Upper lobe of left lung (tissue), 6 donors: ENCODE measurements at places on chromosomes 6 and 20.

- DNase-seq = no peak
Measured at GRCh38 chr6:131255911-131256310, 120.6 kb downstream of the AKAP7 start.

- DNase-seq = peak; percentile 44
Measured at GRCh38 chr20:51360451-51361201, 181.9 kb downstream of the NFATC2 start.

DNA sequence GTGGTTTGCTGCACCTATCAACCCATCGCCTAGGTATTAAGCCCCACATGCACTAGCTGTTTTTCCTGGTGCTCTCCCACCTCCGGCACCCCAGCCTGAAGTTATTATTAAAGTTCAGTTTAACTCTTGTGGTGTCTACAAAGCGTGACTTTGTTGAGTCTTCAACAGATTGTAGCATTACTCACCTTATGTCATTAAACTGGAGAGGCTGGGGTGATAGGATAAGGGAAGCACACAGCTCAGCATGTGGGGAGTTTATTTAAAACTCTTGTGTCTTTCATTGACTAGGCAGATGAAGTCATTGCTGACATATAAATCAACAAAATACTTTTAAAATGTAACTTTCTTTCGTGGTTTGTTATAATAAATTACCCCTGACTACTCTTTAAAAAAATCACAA lies 84.7 kb upstream of the GCM1 start:
- DNase-seq = no peak

DNA sequence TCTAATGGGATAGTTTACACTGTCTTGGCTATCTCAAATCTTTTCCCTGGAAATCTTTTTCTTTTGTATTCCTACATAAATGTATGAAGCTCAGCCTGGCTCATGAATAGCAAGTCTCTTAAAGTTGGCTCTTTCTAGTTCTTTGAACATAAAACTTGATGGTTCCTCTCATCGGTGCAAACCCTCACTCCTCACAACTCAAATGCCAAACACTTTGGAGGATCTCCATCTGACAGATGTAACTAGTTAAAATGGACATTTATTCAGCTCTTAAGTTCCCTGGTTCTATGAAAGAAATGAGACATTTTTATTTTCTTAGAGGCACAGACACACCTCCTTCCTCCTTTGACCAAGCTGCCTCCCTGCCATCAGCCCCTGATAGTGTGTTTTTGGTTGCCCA lies 43.6 kb upstream of the IL17A start:
- DNase-seq = no peak

GRCh38 chr6:113742342-113742741 lies 114.8 kb upstream of the MARCKS start:
- DNase-seq = no peak

- DNase-seq = no peak
Measured at GRCh38 chr20:21665687-21666446, 39.6 kb upstream of the PAX1 start.

GRCh38 chr6:45076217-45076930 lies 251.8 kb upstream of the RUNX2 start:
- no peak for DNase-seq

DNA sequence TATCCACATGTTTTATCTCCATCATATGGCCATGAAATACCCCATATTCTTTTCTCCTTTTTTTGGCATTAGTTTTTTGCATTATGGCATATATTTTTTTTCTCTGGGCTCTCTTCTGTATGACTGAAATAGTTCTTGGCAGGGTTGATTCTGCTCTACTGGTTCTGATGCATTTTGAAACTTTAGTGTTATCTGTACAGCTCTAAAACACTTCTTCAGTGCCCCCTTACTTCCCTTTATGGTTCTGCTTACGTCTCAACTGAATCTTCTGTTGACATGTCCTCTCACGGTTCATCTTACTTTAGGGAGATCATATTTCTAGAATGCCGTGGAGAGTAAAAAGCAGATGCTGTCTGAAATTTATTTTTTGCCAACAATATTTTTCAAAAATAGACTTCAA lies 23.2 kb upstream of the TXNDC5 start:
- DNase-seq = no peak

DNA sequence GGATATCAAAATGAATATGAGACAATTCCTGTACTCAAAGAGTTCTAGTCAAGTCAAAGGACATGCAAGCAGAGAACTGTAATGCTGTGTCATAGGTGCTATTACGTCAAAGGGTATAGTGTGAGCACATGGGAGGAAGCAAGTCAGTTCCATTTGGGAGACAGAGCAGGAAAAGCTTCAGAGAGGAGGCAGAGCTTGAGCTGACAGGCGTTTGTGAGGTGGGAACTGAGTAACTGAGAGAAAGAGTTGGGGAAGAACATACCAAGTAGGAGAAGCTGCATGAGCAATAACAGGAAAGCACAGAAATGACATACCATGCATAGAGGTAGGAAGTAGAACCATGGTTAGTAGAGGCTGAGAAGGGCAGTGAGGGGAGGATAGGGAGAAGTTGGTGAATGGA lies 15.2 kb upstream of the SSR1 start:
- DNase-seq = no peak

DNA sequence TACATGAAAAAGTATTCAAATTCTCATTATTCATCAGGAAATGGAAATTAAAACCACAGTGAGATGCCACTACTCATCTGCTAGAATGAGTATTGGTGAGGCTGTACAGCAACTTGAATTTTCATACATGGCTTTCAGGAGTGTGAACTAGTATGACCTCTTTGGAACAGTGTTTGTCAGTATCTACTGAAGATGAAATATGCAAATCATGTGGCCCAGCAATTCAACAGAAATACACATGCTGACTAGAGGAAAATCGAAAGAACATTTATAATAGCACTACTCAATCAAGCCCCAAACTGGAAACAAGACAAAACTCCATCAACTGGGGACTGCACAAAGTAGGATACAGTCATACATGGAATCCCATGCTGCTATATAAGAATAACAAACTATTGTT lies 102.2 kb downstream of the DCDC2 start:
- no peak for DNase-seq

- peak; percentile 10 for DNase-seq
Measured at GRCh38 chr6:145539831-145540230, 195.5 kb downstream of the EPM2A start.

- no peak for DNase-seq
Measured at GRCh38 chr6:135012764-135013163, 41.9 kb downstream of the HBS1L start.

GRCh38 chr6:35242486-35242885 lies 17.0 kb upstream of the ZNF76 start:
- no peak for DNase-seq

GRCh38 chr6:75299801-75300530 lies 15.4 kb upstream of the TMEM30A start:
- DNase-seq = no peak

GRCh38 chr20:57411406-57412283 lies 20.4 kb downstream of the RBM38 start:
- DNase-seq = no peak

- no peak for DNase-seq
Measured at GRCh38 chr6:4607793-4608192, 168.4 kb upstream of the CDYL start.

- DNase-seq = no peak
Measured at GRCh38 chr20:40207655-40208054, 481.4 kb downstream of the MAFB start.

DNA sequence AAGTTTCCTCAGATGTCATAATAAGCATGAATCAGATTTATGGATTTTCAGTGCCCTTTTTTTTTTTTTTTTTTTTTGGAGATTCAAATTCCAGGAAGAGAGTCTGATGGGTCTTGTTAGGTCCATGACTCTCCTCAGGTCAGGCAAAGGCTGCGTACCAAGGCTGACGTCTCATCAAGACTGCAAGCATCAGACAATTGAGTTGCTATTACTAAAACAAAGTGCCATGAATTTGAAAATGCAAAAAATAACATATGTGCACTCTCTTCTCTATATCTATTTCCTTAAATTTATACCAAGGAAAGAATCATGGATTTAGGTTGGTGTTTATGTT lies 134.7 kb downstream of the FAM83B start:
- no peak for DNase-seq

- no peak for DNase-seq
Measured at GRCh38 chr20:22438926-22439325, 145.4 kb downstream of the FOXA2 start.

DNA sequence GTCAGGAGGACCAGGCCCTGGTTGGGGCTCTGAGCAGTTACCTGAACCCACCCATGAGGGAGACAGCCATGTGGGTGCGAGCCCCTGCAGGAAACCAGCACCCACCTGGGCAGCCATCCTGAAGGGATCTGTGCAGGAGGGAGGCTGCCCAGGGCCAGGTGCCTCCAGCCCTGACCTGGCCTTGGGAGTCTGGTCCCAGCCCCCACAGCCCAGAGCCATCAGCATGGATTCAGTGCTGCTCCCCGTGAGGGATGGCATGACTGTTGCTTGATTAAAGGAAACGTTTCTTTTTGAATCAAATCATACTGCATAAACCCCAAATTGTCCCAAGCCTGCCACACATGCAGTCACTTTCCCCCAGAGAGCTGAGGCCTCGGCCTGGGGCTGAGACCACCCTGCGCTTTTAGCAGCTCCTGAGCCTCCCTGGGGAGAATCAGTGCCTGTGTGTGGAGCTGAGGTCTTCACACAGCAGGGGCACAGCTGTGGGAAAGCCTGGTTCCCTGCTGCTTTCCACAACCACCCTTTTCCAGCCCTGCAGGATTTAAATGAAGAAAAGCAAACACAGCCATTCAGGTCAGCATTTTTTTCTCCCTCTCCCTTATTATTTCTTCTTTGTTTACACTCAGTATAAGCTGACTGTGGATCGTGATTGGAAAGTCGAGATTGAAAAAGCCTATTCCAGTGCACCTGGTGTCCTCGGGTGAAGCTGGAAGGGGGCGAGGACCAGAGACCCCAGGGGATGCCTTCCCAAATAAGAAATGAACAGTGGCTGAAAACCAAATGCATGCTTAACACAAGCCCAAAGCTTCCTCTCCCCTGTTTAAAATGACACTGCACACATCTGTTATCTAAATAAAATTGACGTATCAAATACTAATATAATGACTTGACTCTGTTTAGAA lies 283.9 kb downstream of the SMOC2 start:
- DNase-seq = no peak

DNA sequence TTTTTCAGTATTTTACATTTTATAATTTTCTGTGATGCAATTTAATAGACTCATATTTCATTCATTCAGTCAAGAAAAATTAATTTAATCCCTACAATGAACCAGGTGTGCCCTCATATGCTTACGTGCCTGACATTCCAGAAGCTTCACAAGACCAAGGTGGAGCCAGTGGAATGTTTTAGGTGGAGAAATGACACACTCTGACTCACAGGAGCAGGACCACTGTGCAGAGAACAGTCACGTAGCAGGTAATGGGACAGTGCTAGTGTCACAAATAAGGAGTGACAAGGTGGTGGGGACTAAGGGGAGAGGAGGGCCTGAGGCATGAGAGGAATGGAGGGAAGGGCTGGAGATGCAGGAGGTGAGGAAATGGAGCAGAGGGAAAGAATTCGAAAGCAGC lies 37.0 kb upstream of the HLA-G start:
- no peak for DNase-seq

GRCh38 chr20:3550837-3551236 lies 80.0 kb downstream of the ATRN start:
- no peak for DNase-seq

GRCh38 chr20:2873747-2874041 lies 413 bp downstream of the PTPRA start:
- no peak for DNase-seq

DNA sequence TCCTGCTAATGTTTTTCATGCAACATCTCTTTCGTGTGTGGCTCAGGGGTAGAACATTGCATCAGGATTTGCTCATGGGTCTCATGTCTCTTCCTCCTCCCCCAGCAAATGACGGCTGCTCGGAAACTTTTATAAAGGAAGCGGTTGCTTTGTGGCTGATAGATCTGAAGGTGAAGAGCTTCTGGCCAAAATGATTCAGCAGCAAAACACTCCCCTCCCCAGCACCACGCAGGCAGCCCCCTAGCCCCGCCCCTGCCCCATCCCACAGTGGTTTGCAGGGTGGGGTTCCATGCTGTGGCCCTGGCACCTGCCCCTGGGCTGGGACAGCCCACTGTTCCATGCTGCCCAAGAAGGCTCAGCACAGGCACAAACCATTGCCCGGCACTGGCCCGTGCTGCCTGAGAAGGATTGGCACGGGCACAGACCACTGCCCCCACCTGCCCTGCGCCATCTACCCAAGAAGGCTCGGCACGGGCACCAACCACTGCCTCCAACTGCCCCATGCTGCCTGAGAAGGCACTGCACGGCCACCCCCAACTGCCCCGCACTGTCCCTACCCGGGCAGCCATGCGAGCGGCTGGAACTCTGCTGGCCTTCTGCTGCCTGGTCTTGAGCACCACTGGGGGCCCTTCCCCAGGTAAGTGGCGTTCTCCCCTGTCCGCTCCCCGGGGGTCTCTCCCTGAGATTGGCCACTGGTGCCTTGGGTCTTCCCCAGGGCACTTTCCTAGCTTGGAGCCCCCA lies at the start of gene CST7:
Gene CST7, plus strand, starts transcription at position 331 of the 741 bp plus-strand sequence. Its CDS starts 237 bp downstream, at position 568.
- peak; percentile 81 for DNase-seq

DNA sequence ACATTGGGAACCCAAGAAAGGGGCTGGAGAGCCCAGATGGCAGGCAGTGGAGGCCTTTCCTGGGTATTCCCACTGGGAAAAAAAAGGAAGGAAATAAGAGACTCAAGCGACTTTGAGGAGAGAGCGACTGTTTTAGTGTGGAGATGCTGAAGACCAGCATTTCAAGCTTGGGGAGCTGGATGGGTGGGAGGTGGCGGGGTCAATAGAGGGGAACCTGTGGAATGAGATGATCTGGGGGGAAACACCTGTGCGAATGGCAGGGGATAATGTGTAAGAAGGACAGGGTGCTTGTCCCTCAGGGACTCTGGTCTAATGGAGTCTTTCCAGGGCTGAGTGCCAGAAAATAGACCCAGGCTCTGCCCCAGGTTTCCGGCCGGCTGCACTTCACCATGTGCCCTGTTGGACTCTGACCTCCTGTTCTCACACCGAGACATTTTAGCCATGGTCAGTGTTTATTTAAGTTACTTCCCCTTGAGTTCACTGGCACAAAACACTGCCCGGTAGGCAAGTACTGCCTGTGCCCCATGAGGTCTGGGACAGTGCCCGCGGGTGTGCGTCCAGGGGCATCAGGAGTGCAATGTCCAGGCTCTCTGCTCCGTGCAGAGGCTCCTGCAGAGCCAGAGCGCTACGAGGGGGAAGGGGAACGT lies 50.4 kb upstream of the NKX2-2 start:
- no peak for DNase-seq

GRCh38 chr6:69771158-69771906 lies 25.5 kb downstream of the LMBRD1 start:
- no peak for DNase-seq

DNA sequence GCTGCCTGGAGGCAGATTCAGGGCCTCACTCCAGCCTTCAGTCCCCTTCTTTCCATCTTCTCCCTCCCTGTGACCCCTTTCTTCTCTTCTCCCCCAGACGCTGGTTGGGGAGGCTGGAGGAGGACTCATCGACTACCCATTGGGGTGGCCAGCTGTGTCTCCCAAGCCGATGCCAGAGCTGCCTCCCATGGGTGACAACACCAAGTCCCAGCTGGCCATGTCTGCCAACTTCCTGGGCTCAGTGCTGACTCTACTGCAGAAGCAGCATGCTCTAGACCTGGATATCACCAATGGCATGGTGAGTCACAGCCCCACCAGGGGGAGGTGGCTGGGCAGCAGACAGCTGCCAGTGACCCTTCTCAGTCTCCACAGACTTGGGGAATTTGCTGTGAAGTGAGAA lies 12.9 kb downstream of the BPIFB4 start:
- DNase-seq = no peak
